ENCODE measurements at places on chromosomes 5 and 9. TPM values are rescaled to one million over a fixed set of nuclear protein-coding genes. Genes with fewer than 3 reads are reported as not detected.

DNA sequence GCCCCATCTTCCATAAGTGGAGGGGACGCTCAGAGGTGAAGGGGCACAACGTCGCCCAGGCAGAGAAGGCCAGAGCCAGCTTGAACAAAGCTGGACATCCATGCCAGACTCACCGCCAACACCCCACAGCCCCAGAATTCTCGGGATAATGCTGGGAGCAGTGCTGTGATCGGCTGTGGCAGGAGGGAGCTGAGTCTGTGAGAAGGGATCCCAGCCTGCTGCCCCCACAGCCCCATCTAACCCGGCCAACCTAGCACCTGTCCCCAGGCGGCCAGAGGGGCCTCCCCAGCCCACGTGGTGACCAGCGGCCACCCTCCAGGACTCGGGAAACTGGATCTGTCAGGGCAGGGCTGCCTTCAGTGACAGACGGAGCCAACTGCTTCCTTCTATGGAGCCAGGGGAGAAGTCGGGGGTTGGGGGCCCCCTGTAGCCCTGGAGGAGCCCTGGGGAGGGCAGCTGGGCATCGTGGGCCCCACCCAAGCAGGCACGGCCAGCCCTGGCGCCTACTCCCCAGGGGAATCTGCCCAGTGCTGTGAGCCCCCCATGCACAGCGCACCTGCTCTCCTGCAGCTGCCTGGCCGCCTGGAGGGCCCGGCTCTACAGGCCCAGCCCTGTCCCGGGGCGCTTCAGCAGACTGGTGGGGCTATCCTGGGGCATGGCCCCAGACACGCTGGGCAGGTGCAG, 6.0 kb downstream of the BRD3 start:
- DNase-seq, result no peak
- H3K4me1 ChIP-seq, result peaks cover 88% of the 10 kb centered on the region
- H3K36me3 ChIP-seq, result peaks cover 3% of the 10 kb centered on the region
- no peak overlapping the region for H3K4me3 ChIP-seq
- no peaks in the 10 kb centered on the region for H3K27me3 ChIP-seq

DNA sequence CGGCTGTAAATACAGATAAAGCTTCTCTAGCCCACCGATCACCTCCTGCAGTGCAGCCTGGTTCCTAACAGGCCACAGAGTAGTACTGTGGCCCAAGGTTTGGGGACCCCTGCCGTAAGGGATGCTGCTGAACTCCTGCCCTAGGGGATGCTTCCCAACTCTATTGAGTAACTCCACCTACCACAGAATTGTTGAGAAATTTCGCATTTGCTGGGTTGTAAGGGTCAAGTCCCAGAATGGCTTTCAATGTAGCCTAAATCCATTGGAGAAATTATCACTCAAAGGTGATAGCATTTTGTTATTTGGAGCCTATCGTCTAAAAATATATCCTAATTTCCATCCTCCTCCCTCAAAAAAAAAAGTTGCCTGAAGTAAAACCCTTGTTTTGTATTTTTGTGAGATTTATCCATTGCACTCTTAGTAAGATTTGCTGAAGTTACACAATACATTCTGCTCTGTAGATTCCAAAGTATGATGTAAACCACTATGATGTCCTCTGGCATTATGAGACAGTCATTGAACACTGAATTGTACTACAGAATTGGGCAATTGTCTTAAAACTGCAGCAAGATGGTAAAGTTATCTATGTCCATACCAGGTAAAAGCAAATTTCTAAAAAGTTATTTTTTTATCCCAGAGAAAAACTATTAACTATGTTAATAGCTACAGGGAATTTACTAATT, 14.0 kb downstream of the ACTBL2 start:
- H3K4me1 ChIP-seq, result no peaks in the 10 kb centered on the region
- no peaks in the 10 kb centered on the region for H3K36me3 ChIP-seq
- H3K27me3 ChIP-seq, result no peaks in the 10 kb centered on the region

GRCh38 chr9:93368437-93368836, 83.0 kb upstream of the FAM120A start:
- no peaks in the 10 kb centered on the region for H3K36me3 ChIP-seq
- DNase-seq, result no peak

- no peak overlapping the region for H3K4me3 ChIP-seq
- peaks cover 4% of the 10 kb centered on the region for H3K27me3 ChIP-seq
- no peaks in the 10 kb centered on the region for H3K4me1 ChIP-seq
- H3K27ac ChIP-seq, result no peak overlapping the region
These were observed 15.8 kb downstream of the DAB2IP start for GRCh38 chr9:121667214-121667613.

- no peak for DNase-seq
- no peaks in the 10 kb centered on the region for H3K4me1 ChIP-seq
- no peaks in the 10 kb centered on the region for H3K36me3 ChIP-seq
- no peak overlapping the region for H3K4me3 ChIP-seq
- H3K27me3 ChIP-seq, result no peaks in the 10 kb centered on the region
- H3K27ac ChIP-seq, result no peak overlapping the region
These were observed 1375.0 kb upstream of the NUDT12 start for GRCh38 chr5:104937598-104937997.

- no peaks in the 10 kb centered on the region for H3K36me3 ChIP-seq
- H3K27ac ChIP-seq, result no peak overlapping the region
- DNase-seq, result no peak
- H3K27me3 ChIP-seq, result no peaks in the 10 kb centered on the region
- H3K4me3 ChIP-seq, result no peak overlapping the region
These were observed 17.5 kb upstream of the CXCL14 start for GRCh38 chr5:135596157-135596763.

DNA sequence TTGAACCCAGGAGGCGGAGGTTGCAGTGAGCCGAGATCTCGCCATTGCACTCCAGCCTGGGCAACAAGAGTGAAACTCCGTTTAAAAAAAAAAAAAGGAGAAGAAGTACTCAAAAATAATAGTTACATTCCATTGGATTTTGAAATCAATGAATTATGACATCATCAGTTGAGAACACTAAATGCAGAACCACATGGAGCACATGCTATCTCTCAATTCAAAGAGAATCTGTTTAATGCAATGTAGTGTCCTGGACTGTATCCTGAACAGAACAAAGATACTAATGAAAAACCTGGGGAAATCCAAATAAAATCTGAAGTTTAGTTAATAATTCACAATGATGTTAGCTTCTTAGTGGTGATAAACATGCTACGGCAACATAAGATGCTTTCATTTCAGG, 20.3 kb downstream of the CDC14B start:
- H3K27me3 ChIP-seq, result no peaks in the 10 kb centered on the region
- no peaks in the 10 kb centered on the region for H3K36me3 ChIP-seq
- H3K4me1 ChIP-seq, result no peaks in the 10 kb centered on the region
- no peak for DNase-seq

DNA sequence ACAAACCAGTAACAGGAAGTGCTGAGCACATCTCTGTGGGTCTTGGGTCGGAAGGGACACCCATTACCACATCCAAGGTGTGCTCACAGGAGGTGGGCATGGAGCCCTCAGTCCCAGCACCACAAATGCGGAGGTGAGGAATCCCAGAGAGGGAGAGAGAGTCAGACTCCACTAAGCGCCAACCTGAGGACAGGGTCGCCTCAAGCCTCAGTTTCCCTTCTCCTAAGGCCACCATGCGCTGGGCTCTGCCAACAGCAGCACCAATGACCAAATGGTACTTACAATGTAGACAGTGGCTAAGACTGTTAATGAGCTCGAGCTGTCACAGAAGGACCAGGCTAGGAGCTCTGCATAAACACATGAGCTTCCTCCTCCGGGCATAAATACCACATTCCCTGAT, 43.1 kb downstream of the BICD2 start:
- H3K4me1 ChIP-seq, result peaks cover 31% of the 10 kb centered on the region
- H3K27me3 ChIP-seq, result no peaks in the 10 kb centered on the region
- peak overlapping the region; percentile 22 for H3K27ac ChIP-seq
- H3K4me3 ChIP-seq, result no peak overlapping the region

DNA sequence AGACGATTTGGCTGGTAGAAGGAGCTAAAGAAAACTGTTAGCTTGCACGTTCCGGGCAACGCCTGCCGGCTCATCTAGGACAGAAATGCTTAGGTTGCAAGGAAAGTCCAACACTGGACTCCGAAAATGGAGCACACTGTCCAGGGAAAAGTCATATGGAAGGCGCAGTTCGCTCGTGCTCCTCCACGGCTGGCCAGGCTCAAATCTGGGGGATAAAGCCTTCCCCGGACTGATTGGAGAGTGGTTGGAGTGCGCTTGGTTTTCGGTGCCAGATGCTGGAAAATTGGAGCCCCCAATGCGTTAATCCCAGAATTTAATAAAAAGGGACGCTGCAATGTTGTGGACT, 955 bp downstream of the CDH6 start:
- H3K27me3 ChIP-seq, result peaks cover 14% of the 10 kb centered on the region
- no peak overlapping the region for H3K27ac ChIP-seq
- H3K36me3 ChIP-seq, result no peaks in the 10 kb centered on the region
- no peaks in the 10 kb centered on the region for H3K4me1 ChIP-seq
- DNase-seq, result no peak

GRCh38 chr9:16561121-16561520, 309.3 kb downstream of the BNC2 start:
- no peak overlapping the region for H3K4me3 ChIP-seq
- no peaks in the 10 kb centered on the region for H3K27me3 ChIP-seq
- no peaks in the 10 kb centered on the region for H3K4me1 ChIP-seq
- H3K27ac ChIP-seq, result no peak overlapping the region
- no peaks in the 10 kb centered on the region for H3K36me3 ChIP-seq
- no peak for DNase-seq

DNA sequence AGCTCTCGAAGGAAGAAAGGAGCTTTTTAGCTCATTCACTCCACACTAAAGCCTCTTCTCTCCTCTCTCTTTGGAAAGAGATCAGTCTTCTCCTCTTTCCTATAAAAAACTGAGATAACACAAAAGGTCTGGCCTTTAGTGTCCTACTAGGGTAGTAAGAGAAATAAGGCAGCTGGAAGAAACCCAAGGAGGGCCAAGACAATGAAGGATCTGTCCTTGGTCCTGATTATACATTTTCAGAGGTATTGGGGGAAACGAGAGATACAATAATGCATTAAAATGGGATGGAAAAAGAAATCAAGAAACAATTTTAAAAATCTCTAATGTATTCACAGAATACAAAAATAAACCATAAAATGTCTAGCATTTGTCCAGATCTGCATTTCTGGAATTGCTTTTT, 184.0 kb downstream of the SLF1 start:
- no peaks in the 10 kb centered on the region for H3K36me3 ChIP-seq
- no peak overlapping the region for H3K4me3 ChIP-seq
- H3K27ac ChIP-seq, result no peak overlapping the region
- peaks cover 6% of the 10 kb centered on the region for H3K27me3 ChIP-seq
- no peak for DNase-seq

- H3K36me3 ChIP-seq, result no peaks in the 10 kb centered on the region
- H3K27ac ChIP-seq, result no peak overlapping the region
- H3K27me3 ChIP-seq, result no peaks in the 10 kb centered on the region
These were observed 211.0 kb downstream of the AGTPBP1 start for GRCh38 chr9:85530721-85531120.

DNA sequence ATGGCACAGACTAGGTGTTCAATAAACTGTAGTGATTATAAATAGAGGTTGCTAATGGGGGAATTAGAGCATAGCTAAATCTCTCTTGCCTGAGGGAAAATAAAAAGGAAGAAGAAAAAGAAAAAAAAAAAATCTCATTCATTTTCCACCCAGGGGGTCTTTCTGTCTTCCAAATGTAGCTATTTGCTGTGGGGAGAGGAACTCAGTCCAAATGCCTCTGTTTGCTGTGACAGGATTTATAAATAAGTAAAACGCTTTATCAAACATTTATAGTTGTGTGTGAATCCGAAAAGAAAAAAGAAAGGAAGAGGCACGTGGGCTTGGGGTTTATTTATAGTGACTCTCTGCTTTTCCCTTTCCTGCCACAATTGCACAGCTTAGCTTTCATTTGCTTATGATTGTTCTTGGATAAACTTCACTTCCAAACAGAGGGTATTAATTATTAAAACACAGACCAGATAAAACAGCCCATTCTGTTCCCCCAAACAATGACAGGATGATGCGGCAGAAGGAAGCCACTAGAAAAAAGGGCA, 245.7 kb downstream of the ASTN2 start:
- no peaks in the 10 kb centered on the region for H3K36me3 ChIP-seq
- no peaks in the 10 kb centered on the region for H3K27me3 ChIP-seq
- H3K4me3 ChIP-seq, result no peak overlapping the region
- H3K27ac ChIP-seq, result no peak overlapping the region
- DNase-seq, result no peak

DNA sequence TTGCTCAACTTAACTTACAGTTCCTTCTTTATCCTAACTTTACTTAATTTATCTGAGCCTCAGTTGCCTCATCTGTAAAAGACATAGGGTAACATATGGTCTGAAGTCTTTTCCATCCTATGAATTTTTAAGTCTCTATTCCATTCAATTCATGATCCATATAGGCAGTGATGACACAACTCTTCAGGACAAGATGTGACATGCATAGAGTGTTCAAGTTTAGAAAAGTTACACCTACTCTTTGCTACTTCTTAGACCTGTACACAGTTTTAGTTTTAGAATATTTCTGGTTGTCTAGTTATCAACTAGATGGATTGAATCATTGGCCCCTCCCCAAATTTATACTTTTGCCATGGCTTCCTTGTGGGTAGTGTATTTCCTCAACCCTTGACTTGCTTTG, 50.7 kb upstream of the ELL2 start:
- H3K27me3 ChIP-seq, result no peaks in the 10 kb centered on the region
- H3K4me3 ChIP-seq, result no peak overlapping the region
- H3K27ac ChIP-seq, result no peak overlapping the region
- no peak for DNase-seq

DNA sequence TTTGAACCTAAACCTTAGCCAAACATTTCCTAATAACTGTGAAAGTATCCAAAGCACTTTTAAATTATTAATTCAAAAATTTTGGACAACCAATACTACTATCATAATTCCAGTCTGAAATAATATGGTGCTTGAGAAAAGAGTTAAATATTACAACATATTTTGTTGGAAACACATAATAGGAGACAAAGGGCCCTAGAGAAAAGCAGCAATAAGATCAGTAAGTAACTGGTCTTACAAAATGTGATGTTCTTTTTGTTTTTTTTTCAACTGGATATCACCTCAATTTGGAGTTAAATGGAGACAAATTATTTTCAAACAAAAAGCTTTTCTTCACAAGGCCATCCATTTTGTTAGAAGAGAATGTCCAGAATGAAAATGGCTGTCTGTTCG, 21.1 kb downstream of the SRFBP1 start:
- H3K4me3 ChIP-seq, result no peak overlapping the region
- no peak for DNase-seq
- H3K27ac ChIP-seq, result no peak overlapping the region
- no peaks in the 10 kb centered on the region for H3K4me1 ChIP-seq
- H3K36me3 ChIP-seq, result peaks cover 2% of the 10 kb centered on the region

GRCh38 chr9:123550012-123550411, 194.0 kb downstream of the CRB2 start:
- DNase-seq, result no peak

GRCh38 chr9:120718316-120718715, 4.0 kb upstream of the MEGF9 start:
- H3K4me3 ChIP-seq, result no peak overlapping the region
- no peak overlapping the region for H3K27ac ChIP-seq
- no peaks in the 10 kb centered on the region for H3K36me3 ChIP-seq

GRCh38 chr5:75006865-75007822, 45.2 kb downstream of the GCNT4 start:
- H3K36me3 ChIP-seq, result no peaks in the 10 kb centered on the region
- H3K4me1 ChIP-seq, result no peaks in the 10 kb centered on the region
- H3K27me3 ChIP-seq, result peaks cover 3% of the 10 kb centered on the region
- H3K27ac ChIP-seq, result no peak overlapping the region

The PDGFRB gene
- total RNA-seq, result 93.1 TPM

The NME5 gene
- total RNA-seq, result not detected

The LCN1 gene
- not detected for total RNA-seq

The SLC4A9 gene
- total RNA-seq, result not detected

The SPATA31E1 gene
- not detected for total RNA-seq

The SNCB gene
- not detected for total RNA-seq

The FBLL1 gene
- not detected for total RNA-seq
